ENCODE measurements at places on chromosomes 12 and 14. TPM values are rescaled to one million over a fixed set of nuclear protein-coding genes. Genes with fewer than 3 reads are reported as not detected.

DNA sequence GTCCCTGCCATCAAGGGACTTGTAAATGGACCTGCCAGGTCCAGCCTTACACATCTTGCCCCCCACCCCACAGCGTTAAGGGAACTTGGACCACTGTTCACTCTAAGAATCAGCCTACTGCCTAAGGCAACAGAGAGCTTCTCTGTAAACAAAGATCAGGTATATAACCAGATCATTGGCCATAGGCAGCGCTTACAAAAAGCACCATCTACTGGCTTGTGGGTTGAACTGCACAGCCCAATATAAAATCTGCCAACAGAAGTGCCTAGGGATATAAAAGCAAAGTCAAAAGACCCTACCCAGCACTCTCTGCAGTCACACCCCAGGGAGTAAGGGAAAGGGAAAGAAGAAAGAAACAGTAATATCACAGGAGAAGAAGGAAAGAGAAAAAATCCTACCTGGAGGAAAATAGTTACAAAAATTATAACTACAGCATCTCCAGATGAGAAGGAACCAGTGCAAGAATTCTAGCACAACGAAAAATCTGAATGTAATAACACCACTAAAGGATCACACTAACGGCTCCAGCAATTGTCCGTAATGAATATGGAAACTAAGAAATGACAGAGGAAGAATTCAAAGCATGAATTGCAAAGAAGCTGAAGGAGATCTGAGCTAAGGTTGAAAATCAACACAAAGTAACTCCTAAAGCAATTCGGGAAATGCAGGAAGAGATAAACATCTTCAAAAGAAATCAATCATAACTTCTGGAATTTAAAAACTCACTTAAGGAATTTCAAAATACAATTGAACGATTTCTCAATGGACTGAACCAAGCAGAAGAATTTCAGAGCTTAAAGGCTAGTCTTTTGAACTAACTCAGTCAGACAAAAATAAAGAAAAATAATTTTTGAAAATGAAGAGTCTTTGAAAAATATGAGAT lies 95.2 kb upstream of the PCED1B start:
- no peaks in the 10 kb centered on the region for H3K27me3 ChIP-seq
- H3K36me3 ChIP-seq, result no peaks in the 10 kb centered on the region
- no peak overlapping the region for H3K4me3 ChIP-seq
- H3K4me1 ChIP-seq, result no peaks in the 10 kb centered on the region
- no peak overlapping the region for H3K27ac ChIP-seq

DNA sequence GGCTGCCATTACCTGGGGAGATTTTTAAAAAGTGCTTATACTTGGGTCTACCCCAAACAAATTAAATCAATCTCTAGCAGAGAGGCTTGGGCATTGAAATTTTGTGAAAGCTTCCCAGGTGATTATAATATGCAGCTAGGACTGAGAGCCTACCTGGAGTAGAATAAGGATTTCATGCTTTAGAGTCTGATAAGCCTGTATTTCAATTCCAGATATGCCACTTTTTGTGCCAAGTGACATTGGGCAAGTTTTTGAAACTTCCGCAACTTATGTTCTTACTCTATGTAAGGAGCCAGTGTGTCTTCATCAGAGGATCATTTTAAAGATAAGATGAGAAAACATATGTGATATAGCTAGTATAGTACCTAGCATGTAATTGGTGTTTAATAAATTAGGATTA lies 159.8 kb upstream of the LRIG3 start:
- H3K36me3 ChIP-seq, result no peaks in the 10 kb centered on the region
- peaks cover 34% of the 10 kb centered on the region for H3K4me1 ChIP-seq
- no peak overlapping the region for H3K27ac ChIP-seq

- H3K4me1 ChIP-seq, result peaks cover 18% of the 10 kb centered on the region
- H3K36me3 ChIP-seq, result no peaks in the 10 kb centered on the region
- peak; percentile 44 for DNase-seq
- H3K27me3 ChIP-seq, result no peaks in the 10 kb centered on the region
- H3K27ac ChIP-seq, result peak overlapping the region; percentile 83
Observed at GRCh38 chr12:123150275-123150743, 581 bp downstream of the PITPNM2 start.

- H3K27me3 ChIP-seq, result no peaks in the 10 kb centered on the region
- H3K4me3 ChIP-seq, result no peak overlapping the region
- H3K4me1 ChIP-seq, result no peaks in the 10 kb centered on the region
- no peaks in the 10 kb centered on the region for H3K36me3 ChIP-seq
- no peak for DNase-seq
Observed at GRCh38 chr12:18946106-18946505, 183.4 kb upstream of the PLEKHA5 start.

Gene MRPL52
- 107 TPM for total RNA-seq

Gene NAV3
- total RNA-seq, result 6.1 TPM

DNA sequence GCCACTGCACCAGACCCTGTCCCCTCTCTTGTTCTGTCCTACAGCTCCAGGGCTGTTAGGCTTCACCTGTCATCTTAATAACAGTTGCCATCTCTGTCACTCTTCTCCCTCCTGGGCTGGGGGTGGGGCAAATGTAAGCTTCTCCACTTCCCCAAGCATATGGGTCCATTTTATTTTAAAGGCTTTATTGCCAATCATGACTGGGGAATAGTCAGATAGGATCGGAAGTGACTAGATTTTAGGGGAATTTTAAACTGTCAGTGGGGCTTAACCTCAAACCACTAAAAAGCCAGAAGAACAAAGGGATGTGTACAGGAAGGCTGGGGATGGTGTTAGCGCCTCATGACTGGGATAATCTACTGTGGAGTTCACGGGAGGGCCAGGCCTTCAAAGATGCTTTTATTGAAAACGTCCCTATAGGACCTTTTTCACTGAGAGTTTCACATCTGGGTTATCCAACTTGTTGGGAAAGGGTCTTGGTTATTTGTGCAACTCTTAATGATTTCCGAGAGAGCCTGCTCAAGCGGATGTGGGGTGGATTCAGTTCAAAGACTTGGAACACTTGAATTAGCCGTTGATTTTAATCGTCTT lies 41.6 kb downstream of the CHST11 start:
- DNase-seq, result no peak
- H3K27ac ChIP-seq, result no peak overlapping the region
- H3K4me1 ChIP-seq, result no peaks in the 10 kb centered on the region
- H3K27me3 ChIP-seq, result no peaks in the 10 kb centered on the region

Gene NOS1
- 0.73 TPM for total RNA-seq

- peaks cover 9% of the 10 kb centered on the region for H3K4me1 ChIP-seq
- no peak overlapping the region for H3K4me3 ChIP-seq
- H3K27me3 ChIP-seq, result no peaks in the 10 kb centered on the region
- no peaks in the 10 kb centered on the region for H3K36me3 ChIP-seq
- no peak overlapping the region for H3K27ac ChIP-seq
Observed at GRCh38 chr12:130816097-130816496, 23.0 kb downstream of the STX2 start.

DNA sequence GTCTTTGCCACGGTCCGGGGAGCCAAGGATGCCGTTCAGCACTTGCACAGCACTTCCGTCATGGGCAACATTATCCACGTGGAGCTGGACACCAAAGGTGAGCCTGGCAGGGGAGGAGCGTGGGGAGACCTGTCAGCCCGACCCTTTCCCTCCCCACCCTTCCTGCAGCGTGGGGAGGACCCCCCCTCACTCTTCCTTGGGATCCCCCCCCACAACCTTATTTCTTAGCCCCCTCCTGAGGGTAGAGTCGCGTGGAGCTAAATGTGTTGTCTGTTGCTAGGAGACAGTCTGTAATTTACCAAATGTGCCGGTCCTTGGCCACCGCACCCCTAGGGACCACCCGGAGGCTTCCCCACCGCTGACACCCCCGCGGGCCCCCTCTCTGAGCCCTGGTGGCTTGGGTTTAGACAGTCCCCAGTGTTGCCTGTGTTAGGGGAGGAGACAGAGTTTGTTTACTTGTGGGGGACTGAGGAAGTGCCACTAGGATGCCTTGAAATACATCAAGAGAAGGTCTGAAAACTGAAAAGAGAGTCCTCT lies 2.3 kb downstream of the SETD1B start:
- no peaks in the 10 kb centered on the region for H3K27me3 ChIP-seq
- DNase-seq, result no peak
- H3K4me1 ChIP-seq, result peaks cover 29% of the 10 kb centered on the region
- no peak overlapping the region for H3K27ac ChIP-seq
- peaks cover 32% of the 10 kb centered on the region for H3K36me3 ChIP-seq
